ENCODE measurements at places on chromosomes 13 and 19.
A peak's percentile ranks its signal among the peaks of the same experiment; 100 is the strongest.

DNA sequence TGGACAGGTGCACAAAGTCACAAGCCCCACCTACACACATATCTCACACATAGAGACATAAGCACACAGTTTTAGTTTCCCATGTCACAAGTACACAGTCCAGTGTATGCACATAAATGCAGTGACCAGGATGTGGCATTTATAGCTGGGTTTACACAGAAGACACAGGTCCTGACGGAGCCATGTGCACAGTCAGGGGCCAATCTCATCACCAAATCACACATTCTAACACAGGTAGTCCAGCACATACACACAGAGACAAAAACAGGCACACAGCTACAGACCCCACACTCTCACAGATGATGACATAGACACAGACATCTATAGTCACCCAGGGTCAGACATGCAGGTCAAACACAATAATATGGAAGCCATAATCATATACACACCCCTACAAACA is 2.1 kb downstream of the NUMBL start:
- no peak for DNase-seq

- no peak for DNase-seq
Observed at GRCh38 chr13:110565296-110565695, 3.8 kb upstream of the RAB20 start.

DNA sequence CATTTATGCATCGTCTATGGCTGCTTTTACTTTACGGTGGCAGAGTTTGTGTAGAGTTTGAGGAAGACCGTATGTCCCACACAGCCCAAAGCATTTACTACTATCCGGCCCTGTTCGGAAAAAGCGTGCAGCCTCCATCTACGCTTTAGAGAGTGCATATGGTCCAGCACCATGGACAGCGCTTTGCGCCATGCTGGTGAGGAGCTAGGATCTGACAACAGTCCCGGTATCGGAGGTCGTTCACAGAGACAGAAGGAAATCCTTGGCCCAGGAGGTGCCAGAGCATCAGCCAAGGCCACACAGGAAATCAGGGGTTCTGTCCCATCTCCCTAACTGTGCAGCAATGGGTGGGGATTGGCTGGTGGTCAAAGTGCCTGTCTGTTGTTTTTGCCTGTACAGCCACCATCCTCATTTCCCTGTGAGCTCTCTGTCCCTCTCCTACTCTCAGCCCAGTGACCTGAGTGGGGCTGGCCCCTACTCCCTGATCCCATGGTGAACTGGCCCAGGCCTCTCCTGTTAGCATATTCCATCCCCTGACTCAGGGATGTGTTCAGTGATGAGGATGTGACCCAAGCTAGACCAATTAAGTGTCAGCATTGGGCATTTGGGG is 16.2 kb upstream of the PRODH2 start:
- peak; percentile 38 for DNase-seq

DNA sequence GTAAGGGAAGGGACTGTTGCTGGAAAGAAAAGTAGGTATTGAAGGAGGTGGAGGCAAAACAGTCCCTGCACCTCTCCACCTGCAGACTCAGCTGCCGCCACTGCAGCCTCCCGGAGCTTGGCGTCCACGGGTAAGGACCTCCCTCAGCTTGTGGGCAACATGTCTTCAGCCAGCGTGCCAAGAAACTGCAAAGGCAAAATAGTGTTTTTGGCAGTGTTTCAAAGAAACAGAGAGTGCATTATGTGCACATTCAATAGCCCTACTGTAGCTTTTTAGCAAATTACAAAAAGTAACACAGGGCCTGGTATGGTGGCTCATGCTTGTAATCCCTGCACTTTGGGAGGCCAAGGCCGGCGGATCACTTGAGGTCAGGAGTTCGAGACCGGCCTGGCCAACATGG is 57.4 kb downstream of the ATP11A start:
- DNase-seq = no peak

GRCh38 chr13:37385956-37386670 is 212.5 kb downstream of the POSTN start:
- no peak for DNase-seq

- DNase-seq = no peak
Observed at GRCh38 chr19:55625004-55625326, 599 bp upstream of the ZNF784 start.

- no peak for DNase-seq
Observed at GRCh38 chr19:12913011-12913561, 6.0 kb downstream of the SYCE2 start.

GRCh38 chr19:50717891-50718254 is 1.7 kb downstream of the SHANK1 start:
- no peak for DNase-seq

DNA sequence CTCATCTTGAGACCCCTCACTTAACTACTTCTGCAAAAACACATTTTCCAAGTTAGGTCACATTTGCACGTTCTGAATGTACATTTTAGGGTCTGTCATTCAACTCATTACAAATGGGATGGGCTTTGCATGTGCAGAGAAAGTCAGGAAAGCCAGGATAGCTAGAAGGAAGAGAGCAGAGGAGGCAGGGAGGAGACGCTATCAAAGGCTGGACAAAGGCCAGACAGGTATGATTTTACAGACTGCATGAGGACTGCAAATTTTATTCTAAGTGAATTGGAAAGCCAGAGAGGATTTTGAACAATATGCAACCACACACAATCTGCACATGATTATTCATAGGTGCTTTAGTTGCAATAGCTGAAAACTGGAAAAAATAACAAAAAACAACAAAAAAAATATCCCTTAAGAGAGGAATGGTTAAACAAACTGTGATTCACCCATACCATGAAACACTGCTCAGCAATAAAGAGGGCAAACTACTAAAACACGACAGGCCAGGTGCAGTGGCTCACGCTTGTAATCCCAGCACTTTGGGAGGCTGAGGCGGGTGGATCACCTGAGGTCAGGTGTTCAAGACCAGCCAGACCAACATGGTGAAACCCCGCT is 21.1 kb downstream of the SYDE1 start:
- DNase-seq = no peak

DNA sequence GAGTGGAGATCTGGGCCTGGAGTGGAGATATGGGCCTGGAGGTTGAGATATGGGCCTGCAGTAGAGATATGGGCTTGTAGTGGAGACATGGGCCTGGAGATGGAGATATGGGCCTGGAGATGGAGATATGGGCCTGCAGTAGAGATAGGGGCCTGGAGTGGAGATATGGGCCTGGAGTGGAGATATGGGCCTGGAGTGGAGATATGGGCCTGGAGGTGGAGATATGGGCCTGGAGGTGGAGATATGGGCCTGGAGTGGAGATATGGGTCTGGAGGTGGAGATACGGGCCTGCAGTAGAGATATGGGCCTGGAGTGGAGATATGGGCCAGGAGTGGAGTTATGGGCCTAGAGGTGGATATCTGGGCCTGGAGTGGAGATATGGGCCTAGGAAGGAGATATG is 402 bp downstream of the KIR2DL3 start:
- DNase-seq = no peak

DNA sequence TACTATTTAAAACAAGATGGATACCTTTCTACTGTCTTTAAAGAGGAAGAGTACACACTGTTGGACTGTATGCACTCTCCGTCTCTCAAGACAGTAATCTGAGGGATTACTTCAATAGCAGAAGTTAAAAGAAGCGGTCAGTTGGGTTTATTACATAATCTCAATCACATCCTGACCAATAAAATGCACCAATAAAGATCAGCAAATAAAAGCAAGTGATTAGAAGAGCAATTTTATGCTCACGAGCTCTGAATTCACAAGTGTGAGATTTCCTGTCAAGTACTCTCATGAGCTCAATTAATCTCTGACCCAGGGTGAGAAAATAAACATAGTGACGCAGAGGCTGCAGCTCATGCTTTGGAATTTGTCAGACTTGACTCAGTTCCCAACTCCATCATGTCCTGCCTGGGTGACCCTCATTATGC is 12.2 kb downstream of the ABCC4 start:
- DNase-seq = no peak

DNA sequence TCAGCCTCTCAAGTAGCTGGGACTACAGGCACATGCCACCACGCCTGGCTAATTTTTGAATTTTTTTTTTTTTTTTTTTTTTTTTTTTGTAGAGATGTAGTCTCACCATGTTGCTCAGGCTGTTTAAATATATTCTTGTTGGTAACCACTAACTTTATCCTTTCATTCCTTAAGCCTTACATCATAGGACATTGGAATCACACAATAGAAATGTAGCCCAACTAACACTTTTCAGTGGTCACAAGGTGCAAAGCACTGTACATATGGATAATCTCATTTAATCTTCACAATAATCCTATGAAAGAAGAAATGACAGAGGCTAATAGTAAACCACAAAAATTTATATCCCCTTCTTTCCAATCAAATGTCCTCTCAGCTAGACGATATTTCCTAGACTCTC is 417.8 kb upstream of the DACH1 start:
- DNase-seq = no peak

DNA sequence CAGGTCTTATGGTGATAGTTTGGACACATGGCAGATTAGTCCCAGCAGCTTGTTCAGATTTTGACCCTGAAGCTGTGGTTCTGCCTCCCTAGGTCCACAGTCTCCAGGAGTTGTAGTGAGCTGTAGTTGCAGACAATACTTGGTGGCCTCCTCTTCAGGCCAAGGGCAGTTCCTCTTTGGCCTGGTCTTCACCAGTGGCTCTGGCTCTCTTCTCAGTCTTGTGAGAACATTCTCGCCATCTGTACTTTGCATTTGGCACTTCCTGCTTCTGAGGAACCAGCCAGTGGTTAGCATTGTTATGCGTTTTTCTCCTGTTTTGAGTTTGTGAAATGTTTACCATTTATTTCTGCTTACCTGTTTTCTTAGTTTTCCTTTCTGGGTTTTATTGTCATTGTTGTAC is 40.7 kb downstream of the PCCA start:
- no peak for DNase-seq

Data from effector CD4-positive, alpha-beta T cell (primary cell).